ENCODE measurements at places on chromosomes 6 and 20.

GRCh38 chr6:168545428-168545827, 104.4 kb downstream of the SMOC2 start:
- no peak for DNase-seq

DNA sequence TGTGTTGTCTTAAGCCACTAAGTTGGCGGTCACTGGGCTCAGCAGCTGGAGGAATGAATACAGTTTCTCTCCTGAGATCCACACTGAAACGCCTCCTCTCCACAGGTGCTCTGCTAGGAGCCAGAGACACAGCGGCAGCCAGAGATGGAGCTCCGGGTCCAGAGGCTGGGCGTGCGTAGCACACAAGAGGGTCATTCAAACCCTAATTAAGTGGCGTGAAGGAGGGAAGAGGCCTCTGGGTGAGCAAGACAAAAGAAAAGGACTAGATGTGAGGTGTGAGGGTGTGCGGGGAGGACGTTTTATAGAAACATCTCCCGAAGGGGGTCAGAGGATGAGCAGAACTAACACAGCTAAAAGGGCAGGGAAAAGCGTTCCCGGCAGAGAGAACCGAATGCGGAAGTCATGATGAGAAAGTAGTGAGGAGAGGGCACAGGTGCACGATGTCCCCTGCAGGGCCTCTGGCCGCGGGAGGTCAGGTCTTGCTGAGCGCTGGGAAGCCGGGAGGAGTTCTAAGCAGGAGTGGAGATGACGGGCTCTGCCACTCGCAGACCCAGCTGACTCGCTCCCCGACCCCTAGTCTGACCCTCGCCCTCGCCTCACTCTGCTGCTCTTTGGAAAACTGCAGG, 54.4 kb downstream of the BMP7 start:
- DNase-seq: no peak

DNA sequence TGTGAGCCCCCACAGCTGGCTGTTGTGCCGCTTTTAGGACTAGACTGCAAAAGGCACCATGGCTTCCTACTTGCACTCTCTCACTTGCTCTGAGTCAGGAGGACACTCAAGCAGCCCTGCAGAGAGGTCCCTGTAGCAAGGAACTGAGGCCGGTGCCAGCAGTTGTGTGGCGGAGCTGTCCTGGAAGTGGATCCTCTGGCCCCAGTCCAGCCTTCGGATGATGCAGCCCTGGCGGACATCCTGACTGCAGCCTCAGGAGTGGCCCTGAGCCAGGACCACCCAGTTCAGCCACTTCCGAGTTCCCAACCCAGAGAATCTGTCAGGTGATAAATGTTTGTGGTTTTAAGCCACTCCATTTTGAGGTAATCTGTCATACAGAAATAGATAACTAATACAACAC, 17.5 kb downstream of the CTCFL start:
- no peak for DNase-seq

GRCh38 chr20:20476504-20476903, 108.6 kb downstream of the INSM1 start:
- no peak for DNase-seq

- DNase-seq: no peak
These were observed 32.0 kb downstream of the CEP43 start for GRCh38 chr6:167031082-167031709.

GRCh38 chr6:32177183-32177787, 920 bp upstream of the RNF5 start:
- peak; percentile 65 for DNase-seq

GRCh38 chr6:51926125-51926524, 161.3 kb downstream of the PKHD1 start:
- no peak for DNase-seq

- no peak for DNase-seq
These were observed 76.1 kb downstream of the SULF2 start for GRCh38 chr20:47708953-47709833.

GRCh38 chr6:74993136-74993535, 212.7 kb downstream of the COL12A1 start:
- DNase-seq: no peak

DNA sequence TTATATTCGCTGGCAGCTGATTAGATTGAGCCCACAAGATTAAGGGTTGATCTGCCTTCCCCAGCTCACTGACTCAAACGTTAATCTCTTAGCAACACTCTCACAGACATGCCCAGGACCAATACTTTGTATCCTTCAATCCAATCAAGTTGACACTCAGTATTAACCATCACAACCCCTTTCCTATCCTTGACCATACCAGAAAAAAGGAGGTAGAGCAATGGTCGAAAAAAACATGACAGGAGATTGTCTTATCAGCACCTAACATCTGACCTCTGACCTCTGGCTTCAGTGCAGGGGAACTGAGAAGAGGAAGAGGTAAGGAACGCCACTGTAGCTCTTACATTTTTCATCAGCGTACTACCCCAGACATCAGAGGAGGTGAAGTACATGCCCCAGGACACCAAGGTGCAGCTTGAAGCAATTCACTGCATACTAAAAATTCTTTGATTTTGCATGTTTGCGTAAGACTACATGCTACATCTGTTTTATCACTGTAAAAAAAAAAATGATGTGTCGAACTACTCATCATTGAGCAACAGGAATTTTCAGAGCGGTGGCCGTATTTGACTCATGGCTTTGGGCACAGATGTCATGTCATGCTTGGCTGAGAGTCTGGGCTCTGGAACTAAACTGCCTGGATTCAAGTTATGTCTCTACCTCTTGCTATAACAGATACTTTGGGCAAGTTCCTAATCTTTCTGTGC, 188.0 kb upstream of the TAB2 start:
- no peak for DNase-seq

DNA sequence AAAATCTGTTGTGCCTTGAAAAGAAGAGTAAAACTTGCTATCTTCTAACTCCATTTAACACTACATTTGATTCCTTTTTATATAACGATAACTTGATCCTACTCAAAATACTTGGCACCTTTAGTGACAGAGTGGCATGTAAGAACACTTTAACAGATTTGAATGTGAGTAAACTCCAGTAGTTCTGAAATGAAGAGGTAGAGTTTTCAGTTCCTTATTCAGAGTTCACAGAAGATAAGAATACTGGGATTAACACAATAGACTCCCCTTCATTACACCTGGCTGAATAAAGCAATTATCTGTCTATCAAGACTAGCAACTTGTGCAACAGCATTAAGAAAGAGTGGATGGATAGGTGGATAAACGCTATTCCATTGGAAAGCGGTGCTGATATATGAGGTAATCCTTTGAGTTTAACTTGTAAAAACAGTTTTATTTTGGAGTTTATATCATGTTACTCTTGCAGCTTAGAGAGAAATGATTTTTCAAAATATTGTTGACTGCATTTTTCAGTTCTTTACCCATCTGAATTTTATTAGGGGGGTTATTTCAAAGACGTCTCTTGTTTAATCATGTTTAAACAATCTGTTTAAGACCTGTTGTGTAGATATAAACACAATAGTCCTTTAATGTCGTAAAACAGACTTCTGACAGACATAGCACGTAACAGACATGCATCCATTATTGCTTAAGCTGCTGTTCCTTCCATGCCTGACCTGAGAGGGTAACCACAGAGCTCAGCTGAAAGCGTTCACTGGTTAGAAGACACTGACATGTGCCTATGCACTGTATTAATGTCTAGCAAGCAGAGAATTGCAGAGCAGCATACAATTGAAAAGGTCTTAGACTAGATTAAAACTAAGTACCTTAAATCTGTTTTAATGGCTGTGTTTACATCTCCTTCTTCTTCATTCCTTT, 102.4 kb upstream of the SUPT3H start:
- DNase-seq: no peak

- peak; percentile 4 for DNase-seq
These were observed at the start of gene MAFB for GRCh38 chr20:40689100-40689942. Gene MAFB, minus strand, starts transcription at chr20:40689236. Its CDS starts 386 bp downstream, at chr20:40688850.

DNA sequence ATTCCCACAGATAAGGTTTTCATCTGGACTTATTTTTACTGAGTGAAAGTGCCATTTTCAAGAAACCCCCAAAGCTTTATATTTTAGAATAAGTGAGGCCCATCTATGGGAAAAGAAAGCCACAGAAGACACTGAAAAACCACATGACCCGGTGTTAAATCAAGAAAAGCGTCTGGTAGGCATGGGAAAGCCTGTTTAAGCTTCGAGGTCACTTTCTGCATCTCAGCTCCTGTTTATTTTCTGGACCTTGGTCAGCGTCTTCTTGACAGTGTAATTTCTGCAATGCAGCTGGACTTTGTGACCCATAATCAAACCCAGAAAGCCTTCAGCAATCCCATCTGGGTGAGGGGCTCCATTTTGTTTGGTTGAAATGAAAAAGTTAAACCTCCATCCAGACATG, 59.6 kb upstream of the NEDD9 start:
- no peak for DNase-seq

DNA sequence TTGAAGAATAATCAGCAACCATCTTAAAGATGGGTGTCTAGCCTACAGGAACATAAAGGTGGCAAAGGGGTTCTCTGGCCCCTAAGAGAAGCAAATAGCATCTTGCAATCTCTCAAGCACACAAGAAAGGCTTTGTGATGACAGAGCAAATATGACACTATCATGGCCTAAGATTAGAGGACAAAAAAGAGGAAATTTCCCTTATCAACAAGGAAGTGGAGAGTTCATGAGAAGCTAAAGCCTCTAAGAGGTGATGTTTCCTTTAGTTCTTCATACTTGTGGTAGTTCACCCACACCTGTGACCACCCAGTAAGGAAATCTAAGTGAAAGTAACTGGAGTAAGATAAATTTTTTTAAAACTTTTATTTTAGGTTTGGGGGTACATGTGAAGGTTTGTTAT, 88.4 kb downstream of the OLIG3 start:
- no peak for DNase-seq

GRCh38 chr6:38148606-38149005, 329.1 kb downstream of the ZFAND3 start:
- DNase-seq: no peak

DNA sequence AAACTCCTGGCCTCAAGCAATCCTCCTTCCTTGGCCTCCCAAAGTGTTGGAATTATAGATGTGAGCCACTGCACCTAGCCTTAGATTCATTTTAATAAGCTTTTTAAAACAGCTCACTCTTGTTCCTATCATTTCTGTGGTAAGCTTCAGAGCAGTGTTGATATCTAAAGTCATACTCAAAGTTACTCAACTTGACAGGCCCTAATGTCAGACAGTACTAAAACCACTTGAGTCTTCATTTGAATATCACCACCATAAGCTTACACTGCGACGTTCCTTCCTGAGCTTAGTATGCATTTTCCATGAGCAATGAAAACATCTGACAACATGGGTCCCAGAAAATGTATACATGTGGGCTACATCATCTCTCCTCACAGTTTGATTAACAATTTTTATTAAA, 6.0 kb downstream of the FUCA2 start:
- no peak for DNase-seq

Data from NCI-H2081 (cell line).